ENCODE measurements at places on chromosomes 7 and 10. TPM values are rescaled to one million over a fixed set of nuclear protein-coding genes. Genes with fewer than 3 reads are reported as not detected.

The CHST3 gene
- under 0.01 TPM for total RNA-seq

The C7orf57 gene
- total RNA-seq = not detected

The TEX36 gene
- total RNA-seq = not detected

The SH2D4B gene
- total RNA-seq = 0.10 TPM

The TFR2 gene
- total RNA-seq = 0.31 TPM

The NET1 gene
- total RNA-seq = 24.6 TPM

The AKR1C8 gene
- 0.42 TPM for total RNA-seq

The GOLGA7B gene
- total RNA-seq = 1.7 TPM

The SORBS1 gene
- total RNA-seq = 5.2 TPM
